ENCODE measurements at places on chromosomes 1 and 21.
A peak's percentile ranks its signal among the peaks of the same experiment; 100 is the strongest.

- no peak for DNase-seq
Measured at GRCh38 chr21:34596561-34597271, 18.2 kb downstream of the RCAN1 start.

GRCh38 chr1:228410015-228410414 lies 3.4 kb upstream of the TRIM11 start:
- no peak for DNase-seq

- no peak for DNase-seq
Measured at GRCh38 chr1:45952072-45952471, 148.7 kb downstream of the MAST2 start.

GRCh38 chr1:245874942-245875580 lies 632.0 kb downstream of the SMYD3 start:
- DNase-seq: no peak

DNA sequence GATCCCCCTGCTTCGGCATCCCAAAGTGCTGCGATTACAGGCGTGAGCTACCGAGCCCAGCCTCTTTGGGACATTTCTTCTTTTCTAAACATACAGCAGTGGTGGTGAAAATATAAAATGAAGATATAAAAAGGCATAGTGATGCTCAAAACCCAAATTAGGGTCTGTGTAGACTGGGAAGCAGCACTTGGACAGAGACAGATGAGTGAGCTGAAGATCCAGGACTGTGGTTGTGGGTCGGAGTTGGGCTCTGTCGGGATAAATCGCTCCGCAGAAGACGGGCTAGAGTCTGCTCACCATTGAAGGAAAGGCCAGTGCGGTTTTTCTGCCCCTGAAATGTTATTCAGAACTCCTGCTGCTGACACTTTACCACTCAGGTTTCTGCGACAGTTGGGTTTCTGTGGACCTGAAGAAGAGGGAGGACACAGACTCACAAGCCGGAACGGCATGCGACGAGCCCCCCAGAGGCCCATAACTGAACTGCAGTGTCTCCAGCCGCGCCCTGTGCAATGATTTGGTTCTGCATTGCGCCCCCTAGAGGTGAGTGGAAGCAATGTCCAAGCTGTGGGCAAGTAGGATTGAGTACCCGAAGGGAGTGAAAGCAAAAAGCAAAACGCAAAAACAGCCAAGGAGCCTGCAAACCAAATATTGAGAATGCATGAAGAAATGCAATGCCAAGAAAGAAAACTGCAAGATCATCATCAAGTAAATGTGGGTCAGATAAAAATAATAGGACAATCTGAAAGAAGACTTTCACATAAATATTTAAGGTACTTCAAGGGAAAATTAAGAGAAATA lies 66.6 kb downstream of the GABPA start:
- DNase-seq: peak; percentile 91

- DNase-seq: peak; percentile 83
Measured at GRCh38 chr1:89843273-89844130, 22.7 kb downstream of the LRRC8D start.

GRCh38 chr1:206512851-206513180 lies 5.5 kb downstream of the RASSF5 start:
- DNase-seq: no peak

- DNase-seq: no peak
Measured at GRCh38 chr1:42043182-42043581, 110.0 kb upstream of the GUCA2B start.

DNA sequence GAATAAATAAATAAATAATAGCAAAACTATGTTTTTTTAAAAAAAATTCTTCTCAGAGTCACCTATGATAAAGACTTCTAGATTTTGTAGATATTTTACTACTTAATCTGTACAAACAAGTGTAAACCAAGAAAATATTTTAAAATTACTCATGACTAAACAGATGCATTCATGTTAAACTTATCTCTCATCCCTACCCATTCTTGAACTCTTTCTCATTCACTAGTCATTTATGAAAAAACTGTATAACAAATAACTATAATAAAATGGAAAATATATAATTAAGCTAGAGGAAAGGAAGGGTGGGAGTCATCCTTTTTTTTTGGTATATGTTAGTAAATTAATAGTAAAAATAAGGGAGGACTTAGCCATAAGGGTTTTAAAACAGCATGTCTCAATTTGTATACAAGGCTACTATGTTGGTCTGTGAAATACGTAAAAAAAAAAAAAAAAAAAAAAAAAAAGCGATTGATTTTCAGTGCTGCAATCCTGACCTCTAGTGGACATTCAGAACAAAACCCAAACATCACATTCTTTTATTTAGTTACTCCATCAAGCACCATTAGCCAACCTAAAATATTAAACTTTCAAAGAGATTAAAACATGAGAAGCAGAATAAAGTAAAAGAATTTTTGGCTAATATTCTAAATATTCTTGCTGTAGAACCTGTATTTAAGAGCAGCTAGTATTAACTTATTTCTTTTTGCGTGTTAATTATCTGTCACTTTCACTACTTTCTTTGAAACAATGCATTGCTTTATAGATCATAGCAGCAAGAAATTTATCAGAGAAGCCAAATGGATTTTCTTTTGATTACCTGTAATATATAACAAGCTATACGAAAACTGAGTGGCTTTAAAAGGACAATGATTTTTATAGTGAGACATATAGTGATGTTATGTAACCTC lies 255.8 kb upstream of the CACYBP start:
- DNase-seq: no peak

DNA sequence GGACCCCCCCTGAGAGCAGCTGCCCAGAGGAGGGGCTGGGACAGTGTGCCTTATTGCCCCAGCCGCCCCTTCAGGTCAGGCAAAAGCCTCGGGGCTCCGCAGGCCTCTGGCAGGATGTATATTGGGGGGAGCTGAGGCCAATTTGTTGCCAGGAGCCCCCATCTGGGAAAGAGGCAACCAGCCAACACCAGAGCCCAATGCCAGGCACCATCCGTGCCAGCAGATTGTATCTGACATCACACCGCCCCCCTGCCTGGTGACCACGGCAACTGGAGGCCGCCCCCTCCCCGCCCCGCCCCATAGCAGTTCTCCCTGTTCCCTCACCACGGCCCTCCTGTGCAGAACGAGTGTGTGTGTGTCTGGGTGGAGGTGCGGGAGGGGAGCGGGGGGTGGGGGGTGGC lies 3.6 kb upstream of the PLEKHG5 start:
- no peak for DNase-seq

GRCh38 chr1:234331507-234331906 lies 41.7 kb upstream of the COA6 start:
- DNase-seq: no peak

DNA sequence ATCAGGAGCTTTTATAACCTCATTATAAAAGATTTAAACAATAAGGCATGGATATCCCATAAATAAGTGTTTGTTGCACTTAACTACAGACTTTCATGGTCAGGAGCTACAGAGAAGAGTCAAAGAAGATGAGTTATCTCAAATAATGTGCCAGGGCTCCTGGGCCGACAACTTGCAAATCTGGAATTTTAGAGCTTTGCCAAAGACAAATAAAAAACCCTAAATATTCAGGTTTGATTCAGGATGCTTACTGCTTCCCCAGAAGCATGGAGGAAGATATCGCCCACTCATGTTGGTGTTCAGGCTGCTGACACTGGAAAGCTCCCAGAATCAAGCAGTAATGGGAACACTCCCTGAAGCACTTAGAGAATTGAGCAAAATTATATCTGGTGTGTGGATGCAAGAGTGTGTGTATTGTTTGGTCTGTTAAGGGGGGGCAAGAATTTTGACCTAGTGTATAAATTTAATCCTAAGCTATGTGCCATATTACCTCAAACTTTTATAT lies 176.9 kb upstream of the ESRRG start:
- DNase-seq: no peak

DNA sequence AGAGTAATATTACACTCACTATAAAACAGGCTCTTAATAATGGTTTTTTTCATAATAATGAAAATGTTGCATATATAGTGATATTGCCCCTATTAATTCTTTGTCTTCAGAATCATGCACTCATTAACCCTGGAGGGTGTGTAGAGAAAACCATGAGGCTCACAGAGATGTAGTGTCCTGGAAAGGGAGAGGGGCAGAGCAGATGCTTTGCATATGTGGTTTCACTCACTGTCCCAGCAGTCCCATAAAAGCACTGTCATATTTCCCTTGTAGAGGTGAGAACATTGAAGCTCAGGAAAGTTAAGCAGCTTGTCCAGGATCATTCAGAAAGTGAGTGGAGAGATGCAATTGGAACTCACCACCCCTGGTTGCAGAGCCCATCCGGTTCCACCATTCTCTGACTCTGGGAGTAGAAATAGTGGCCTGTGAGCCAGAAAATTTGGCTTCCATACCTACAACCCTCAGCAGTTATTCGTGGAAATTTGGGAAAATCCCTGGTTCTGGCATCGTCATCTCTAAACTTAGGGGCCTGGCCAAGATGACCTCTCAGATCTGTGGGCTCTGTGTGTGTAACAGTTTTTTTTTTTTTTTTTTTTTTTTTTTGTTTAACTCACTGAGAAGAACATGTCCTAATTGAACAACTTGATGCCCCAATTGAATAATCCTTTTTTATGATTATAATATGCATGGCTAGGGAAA lies 86.4 kb downstream of the RGL1 start:
- no peak for DNase-seq

GRCh38 chr1:232062967-232063366 lies 436.4 kb downstream of the DISC1 start:
- DNase-seq: no peak

DNA sequence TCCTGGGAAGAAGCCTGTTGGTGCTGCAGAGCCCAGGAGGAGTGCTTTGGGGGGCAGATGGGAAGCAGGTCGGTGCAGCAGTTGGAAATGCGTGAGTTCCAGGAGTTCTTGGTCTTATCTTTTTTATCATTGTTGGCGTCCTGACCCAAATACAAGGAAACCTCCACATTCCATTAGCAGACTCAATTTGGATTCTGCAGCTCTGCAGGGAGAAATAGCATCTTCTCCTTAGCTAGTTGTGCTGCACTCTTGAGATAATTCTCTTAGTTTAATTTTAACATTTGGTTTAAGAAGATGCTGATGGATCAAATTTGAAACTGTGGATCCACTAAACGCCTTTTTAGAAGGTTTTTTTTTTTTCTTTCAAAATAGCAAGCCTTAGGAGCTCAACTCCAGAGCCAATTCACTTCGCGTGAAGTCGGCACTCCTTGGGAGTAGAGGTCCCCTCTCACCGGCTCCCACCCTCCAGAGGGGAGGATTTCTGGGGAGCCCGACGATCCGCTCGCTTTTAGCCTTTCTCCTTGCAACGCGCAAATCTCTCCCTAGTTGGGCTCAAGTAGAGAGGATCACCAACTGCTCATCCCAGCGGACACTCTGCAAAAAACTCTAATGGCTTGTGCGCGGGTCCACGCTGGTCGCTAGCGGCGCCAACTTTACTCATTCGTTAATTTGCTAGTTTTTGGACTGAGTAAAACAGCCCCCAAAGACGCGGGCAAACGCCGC lies 1.3 kb downstream of the PLD5 start:
- no peak for DNase-seq

GRCh38 chr1:22373252-22373651 lies 78.4 kb upstream of the ZBTB40 start:
- DNase-seq: no peak

GRCh38 chr1:109821221-109821669 lies 57.5 kb upstream of the EPS8L3 start:
- DNase-seq: peak; percentile 48

GRCh38 chr1:40803902-40804301 lies 20.3 kb downstream of the KCNQ4 start:
- DNase-seq: no peak

DNA sequence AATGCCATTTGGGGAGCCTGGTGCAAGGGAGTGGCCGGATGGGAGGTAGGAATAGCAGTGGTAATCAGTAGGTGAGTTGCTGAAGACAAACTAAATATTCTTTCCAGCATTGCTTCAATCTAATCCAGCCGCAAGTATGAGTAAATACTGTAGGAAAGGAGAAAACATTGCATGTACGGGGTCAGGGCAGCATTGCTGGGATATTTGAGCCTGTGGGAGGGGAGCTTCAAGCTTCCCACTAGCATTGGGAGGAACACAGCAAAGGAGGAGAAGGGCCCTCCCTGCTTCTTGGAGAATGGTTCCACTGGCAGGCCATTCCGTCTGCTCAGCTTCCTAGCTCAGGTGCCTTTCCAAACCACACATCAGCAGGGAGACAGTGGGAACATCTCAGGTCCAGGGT lies 15.2 kb downstream of the CAPN2 start:
- DNase-seq: no peak

DNA sequence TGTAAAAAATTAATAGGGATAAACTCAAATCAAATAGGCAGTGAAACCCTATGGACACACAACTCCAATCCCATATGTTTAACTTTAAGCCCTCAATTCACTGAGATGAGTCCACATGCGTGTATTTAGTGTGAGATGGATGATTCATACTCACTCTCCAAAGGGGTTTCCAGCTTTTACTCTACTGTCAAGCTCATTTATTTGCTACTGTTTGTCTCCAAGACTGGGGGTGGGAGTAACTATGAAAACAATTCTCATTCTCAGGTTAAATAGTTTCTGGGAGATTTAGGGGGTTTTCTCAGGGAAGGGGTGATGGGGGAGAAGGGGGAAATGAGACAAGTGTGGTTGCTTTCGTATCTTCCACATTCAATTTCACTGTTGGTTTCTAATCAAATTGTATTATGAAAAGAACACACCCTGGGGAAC lies 2.7 kb downstream of the RAB29 start:
- DNase-seq: no peak

DNA sequence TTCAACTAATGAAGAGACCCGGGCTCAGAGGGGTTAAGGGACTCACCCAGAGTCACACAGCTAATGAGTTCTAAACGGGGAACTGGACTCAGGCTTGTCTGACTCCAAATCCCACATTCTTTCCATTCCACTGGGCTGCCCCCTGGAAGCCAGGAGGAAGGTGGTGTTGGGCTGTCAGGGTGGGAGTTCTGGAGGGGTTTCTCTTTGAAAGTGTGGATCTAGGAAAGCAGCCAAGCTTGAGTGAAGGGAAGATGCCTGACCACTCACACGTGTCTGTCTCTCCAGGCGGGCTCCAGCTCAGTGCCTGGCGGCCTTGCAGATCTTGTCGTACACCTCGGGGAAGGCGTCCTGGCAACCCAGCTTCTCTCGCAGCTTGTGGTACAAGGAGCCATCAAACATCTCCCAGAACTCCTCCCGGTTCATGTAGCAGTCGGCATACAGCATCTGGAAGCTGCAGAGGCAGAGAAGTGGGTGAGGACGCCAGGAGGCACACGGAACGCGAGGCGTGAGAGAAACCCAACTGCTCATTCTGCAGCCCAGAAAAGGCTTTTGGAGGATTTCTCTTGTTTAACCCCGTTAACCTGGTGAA lies 35.0 kb downstream of the DHCR24 start:
- DNase-seq: no peak

DNA sequence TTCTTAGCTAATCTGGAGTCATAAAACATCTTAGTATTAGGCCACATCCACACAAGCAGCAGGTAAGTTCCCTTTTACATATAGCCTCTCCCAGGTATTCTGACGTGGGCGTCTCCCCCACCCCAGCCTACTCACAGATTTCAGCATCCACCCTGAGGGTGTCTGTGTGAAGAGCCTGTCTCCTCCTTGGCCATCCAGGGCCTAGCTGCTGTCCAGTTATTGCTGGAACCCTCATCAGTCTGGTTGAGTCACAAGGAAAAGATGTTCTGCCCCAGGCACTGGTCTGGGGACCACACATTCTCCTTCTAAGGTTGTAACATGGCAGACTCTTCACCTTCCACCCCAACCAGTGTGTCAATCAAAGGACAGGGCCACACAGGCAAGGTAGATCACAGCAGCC lies 57.6 kb downstream of the ETS2 start:
- DNase-seq: no peak
